ENCODE measurements at places on chromosomes 12 and 14.

DNA sequence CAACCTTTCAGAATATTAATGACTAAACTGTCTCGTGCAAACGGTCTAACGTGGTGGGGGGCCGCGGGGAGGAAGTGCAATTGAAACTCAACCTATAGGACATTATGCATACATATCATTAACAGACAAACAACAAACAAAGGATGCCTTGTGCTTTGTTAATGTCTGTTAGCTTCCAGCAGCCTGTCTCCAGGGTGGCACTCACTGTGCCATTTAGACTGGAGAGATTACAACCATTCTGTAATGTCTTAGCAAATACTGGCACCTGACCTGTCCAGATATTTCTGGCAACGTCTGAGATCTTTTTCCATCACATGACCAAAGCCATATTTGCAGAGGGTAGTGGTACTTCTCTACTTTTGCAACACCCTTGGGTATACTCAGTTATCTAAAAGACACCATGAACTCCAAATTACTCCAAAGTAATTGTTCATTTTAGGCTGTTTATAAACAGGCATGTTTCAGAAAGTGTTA, 11.6 kb downstream of the BHLHE41 start:
- DNase-seq, result no peak

GRCh38 chr12:66662179-66662578, 16.7 kb downstream of the GRIP1 start:
- no peak for DNase-seq

- no peak for DNase-seq
Observed at GRCh38 chr12:66496595-66496994, 182.3 kb downstream of the GRIP1 start.

DNA sequence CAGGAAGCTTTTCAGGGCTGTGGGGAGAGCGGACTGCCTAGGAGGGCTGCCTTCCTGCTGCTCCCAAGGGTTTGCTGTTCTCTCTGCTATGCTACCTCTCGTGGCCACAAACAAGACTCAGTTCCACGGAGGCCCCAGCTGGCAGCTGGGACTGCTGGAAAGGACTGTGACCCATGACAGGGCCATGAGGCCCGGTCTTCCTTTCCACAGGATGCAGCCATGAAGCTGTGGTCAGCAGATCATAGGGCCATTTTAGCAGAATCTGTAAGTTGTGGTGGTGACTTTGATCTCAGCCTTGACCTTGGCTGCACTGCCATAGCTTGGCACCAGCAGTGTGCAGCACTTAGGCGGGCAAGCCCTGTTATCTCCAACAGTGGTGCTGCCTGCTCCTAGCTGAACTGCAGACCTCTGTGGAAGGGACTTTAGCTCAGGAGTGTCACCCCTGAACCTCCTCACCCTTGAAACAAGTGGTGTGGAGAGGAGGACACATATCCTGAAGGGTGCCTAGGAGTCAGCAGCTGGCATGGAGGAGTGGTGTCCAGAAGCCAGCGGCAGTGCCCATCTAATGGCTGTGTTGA, 12.3 kb downstream of the KRT80 start:
- DNase-seq, result no peak

DNA sequence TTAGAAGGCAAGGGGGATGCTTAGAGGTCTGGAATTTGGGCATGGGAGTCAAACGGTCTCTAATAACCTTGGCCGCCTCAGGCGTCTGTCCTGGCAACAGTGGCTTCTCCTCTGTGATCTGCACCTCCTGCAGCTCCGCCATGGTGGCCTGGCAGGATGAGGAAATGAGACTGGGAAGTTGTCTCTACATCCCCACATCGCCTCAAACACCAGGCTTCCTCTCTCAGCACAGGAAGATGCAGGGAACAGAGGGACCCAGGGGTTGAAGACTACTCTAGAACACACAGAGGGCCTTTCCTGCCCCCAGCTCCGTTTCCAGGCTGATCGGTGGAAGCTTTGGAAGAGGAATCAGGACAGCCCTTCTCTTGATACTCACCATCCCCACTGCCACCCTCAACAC, 1.7 kb downstream of the NDRG2 start:
- DNase-seq, result no peak

DNA sequence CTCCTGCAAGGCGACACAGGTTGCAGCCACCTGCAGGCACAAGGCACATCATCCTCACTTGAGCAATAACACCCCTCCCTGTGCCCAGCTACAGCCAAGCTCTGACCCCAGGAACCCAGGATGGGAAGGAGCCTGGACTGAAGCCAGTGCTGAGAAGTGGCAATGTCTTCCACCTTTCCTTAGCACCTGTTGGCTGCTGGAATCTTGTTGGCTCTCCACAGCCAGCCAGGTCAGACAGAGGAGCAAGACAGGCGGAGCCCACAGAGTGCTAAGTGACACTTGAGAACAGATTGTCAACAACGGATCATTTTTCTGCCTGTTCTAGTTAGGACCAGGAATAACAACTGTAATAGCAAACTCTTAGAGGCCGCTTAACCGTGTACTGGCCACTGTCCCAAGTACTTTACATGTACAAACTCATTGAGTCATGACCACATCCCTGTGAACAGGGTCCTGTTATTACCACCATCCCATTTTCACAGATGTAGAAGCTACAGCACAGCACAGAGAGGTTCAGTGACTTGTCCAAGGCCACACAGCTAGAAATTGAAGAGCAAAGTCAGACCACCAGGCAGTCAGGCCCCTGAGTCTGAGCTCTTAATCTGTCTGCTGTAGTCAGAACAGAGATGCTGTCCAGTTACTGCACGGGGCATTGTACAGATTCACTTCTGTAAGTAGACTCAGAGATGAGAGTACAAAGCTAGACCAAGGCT, 45.6 kb downstream of the RNFT2 start:
- DNase-seq, result no peak

DNA sequence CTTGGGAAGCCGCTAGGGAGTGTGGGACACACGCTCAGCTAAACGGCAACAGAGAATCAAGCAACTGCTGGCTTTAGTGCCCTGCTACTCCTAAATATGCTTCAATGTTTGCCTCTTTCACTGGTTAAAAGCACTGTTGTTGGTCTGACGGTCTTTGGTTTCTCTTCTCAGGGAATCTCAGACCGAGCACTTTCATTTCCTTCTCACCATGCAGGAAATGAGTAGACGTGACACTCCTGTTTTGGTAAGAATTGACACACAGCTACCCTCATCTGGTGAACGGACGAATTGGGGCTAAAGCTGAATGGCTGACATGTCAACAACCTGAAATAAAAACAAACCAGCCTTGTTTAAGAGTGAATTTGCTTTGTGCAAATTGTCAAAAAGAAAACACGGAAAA, 57.5 kb upstream of the PIWIL1 start:
- DNase-seq, result no peak

GRCh38 chr12:115194857-115195256, 510.9 kb upstream of the TBX3 start:
- DNase-seq, result no peak

- no peak for DNase-seq
Observed at GRCh38 chr12:1291601-1292332, 300.7 kb downstream of the ERC1 start.

GRCh38 chr12:68743356-68743755, 2.6 kb upstream of the SLC35E3 start:
- no peak for DNase-seq

DNA sequence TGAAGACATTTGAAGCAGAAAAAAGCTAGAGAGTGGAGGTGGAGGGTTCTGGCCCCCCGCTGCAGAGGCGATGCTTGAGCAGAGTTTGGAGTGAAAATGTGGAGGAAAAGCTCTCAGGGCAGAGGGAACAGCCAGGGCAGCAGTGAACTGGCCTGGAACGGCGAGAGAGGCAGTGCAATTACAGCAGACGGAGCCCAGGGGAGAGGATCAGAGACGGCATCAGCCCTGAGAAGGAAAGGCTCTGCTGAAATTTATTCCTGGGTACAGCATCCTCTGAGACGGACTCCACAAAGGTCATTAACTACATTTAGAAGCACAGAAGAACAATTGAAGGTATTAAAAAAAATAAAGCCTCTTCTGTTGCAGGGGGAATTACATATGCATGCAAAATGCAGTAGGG, 14.2 kb downstream of the STON2 start:
- peak; percentile 31 for DNase-seq
